ENCODE measurements at places on chromosomes 11 and 22.
A peak's percentile ranks its signal among the peaks of the same experiment; 100 is the strongest.

DNA sequence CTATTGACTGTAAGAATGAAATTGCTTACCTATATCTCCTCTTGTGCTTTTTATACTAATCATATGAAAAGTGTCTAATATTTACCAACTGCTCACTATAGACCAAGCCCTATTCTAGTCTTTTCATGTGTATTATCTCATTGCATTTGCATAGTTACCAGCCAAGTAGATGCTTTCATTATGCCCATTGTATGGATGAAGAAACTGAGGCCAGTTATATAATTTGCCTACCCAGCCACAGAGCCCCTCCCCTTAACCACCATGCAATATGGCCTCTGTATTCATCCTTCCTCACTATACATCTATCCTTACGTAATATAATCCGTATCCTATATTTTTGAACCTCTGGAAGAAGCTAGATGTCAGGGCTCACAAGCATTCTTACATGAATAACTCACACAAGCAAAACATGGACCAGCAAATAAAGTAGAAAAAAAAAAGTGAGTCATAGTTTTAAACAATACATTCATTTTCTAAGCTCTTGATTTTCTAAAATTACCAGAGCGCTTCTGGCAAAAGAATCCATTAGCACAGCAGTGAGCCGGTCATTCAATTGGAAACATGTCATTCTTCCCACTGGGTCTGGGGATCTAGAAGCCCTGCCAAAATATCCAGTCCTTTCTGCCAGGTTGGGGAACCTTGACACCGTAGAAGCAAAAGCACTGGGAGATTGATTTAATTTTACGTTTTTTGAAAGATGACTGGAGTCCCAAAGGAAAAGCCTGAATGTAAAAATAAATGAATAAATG, 80.0 kb downstream of the C11orf91 start:
- no peak for DNase-seq

- DNase-seq: no peak
Measured at GRCh38 chr11:132035766-132036165, 665.4 kb downstream of the NTM start.

- no peak for DNase-seq
Measured at GRCh38 chr11:131372234-131372962, 2.0 kb downstream of the NTM start.

- no peak for DNase-seq
Measured at GRCh38 chr11:68052137-68052873, 13.5 kb downstream of the TCIRG1 start.

GRCh38 chr22:37121887-37122591, 12.5 kb upstream of the TMPRSS6 start:
- DNase-seq: peak; percentile 76

DNA sequence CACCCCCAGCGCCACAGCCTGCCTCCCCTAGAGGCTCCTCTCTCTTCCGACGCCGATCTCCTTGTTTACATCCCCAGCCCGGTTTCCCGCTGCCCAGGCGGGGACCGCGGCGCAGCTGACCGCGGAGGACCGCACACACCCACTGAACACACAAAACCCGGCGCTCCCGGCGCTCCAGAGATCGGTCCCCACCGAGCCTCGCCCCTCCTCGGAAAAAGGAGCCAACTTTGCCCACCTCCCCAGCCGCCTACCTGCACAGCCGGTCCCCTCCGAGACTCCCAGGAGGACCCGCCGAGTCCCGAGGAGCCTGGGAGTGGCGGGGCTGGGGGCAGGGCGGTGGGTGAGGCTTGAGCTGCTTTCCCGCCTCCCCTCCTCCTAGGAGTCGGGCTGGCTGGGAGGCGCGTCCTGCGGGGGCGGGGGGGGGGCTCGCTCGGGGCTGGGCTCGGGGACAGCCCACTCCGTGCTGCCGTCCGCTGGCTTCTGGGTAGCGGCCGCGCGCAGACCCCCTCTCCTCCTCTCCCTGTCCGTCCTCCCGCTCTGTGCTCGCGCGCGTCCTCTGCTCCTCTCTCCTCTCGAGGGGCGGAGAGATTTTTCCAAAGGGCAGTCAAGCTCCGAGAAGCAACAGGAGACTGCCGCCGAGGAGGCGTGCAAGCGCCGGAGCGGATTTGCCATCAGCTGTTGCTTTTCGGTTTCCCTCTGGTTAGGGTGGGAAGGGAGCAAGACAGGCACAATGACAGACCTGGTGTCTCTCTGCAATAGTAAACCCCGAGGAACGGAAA, at the start of gene FXYD6:
Gene FXYD6, minus strand, starts transcription at position 318 of the 779 bp plus-strand sequence. CDS start 33,882 bp downstream, outside the sequence.
- DNase-seq: peak; percentile 69

GRCh38 chr11:33135216-33135615, 26.1 kb downstream of the CSTF3 start:
- DNase-seq: no peak

DNA sequence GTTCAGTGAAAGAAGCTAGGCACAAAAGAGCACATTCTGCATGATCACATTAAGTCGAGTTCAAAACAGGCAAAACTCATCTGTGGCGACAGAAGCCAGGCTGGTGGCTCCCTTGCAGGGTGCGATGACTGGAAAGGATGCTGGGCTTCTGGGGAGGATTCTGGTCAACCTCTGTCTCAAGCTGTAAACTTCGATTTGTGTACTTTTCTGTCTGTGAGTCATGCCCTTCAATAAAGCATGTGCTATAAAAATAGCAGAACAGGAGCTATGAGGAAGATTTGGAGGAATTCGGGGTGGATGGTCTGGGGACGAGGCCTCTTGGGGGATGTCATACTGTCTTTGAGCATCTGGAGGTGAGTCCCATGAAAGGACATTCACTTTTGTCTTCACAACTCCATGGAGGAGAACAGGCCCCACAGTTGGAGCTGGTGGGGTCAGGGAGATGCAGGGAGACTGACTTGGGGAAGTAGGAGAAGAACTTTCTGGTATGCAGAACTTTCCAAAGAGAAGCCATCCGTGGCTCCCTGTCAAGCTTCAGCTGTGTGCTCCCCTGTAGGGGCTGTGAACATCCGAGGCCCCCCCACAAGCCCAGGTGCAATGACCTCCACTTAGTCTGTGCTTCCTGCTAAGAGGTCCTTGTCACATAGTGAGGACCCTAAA, 77.8 kb upstream of the LINC01488 start:
- no peak for DNase-seq

- no peak for DNase-seq
Measured at GRCh38 chr22:46042786-46043185, 65.8 kb upstream of the WNT7B start.

- DNase-seq: peak; percentile 51
Measured at GRCh38 chr11:76910620-76911414, 50.1 kb downstream of the ACER3 start.

GRCh38 chr11:15236559-15236958, 121.8 kb downstream of the INSC start:
- DNase-seq: no peak

DNA sequence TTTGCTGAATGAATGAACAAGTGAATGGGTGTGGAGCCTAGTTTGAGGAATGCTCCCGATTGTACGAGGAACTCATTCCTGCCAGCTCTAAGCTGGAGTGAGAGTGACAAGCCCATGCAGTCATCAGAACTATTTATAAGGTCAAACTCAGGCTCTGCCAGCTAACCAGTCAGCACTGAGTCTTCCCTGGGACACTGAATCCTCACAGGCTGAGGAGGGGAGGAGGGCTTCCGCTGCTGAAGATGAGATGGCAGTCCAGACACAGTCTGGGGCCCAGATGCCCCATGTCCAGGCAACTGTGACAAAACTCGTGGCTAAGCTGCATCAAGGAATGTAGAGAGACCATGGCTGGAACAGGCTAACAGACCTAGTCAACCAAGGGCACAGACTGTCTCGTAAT, 4.0 kb downstream of the LRP4 start:
- DNase-seq: no peak

GRCh38 chr22:36573815-36574363, 44.9 kb upstream of the EIF3D start:
- no peak for DNase-seq

DNA sequence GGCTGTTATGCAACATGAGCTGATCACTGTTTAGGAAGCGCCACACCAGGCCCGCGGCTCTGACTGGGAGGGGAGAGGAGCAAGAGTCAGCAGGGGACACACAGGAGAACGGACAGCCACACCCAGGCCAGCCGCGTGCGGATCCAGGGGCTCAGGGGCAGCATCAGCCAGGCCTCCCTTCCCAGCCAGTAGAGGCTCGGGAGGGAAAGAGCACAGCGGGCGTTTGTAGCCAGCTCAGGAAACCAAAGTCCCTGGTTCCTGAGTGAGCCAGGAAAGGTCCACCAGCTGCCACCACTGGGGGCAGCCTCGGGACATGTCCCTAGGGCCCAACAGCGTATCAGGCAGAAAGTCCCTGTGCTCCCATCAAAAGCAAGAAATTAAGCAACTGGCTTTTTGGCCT, 71.8 kb upstream of the PITPNB start:
- peak; percentile 68 for DNase-seq

- no peak for DNase-seq
Measured at GRCh38 chr11:13859892-13860291, 102.6 kb upstream of the SPON1 start.

- DNase-seq: no peak
Measured at GRCh38 chr22:33909075-33909458, 11.2 kb downstream of the LARGE1 start.

DNA sequence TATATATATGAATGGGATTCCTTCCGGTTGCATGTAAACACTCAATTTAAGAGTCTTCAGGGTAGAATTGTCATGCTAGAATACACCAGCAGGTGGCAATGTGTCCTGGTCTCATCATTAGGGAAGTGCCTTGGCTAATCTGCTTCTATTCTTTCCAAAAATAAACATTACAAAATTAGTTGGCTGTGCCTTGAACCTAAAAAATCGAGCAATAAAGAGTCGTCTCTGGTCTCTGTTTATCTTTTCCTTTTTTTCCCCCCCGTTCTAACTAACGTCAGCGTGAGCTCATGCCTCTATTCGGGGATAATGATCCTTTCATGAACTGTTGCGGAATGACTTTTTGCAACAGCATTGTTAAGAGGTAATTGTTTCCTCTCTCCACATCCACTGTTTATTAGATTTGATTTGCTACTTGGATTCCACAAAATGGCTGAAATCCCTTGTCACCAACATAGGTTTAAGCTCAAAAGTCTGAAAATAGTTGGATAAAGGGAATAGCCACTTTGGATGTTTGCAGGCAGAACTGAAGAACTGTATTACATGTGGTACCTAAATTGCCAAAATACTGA, 1.2 kb upstream of the ARHGEF12 start:
- DNase-seq: peak; percentile 84

DNA sequence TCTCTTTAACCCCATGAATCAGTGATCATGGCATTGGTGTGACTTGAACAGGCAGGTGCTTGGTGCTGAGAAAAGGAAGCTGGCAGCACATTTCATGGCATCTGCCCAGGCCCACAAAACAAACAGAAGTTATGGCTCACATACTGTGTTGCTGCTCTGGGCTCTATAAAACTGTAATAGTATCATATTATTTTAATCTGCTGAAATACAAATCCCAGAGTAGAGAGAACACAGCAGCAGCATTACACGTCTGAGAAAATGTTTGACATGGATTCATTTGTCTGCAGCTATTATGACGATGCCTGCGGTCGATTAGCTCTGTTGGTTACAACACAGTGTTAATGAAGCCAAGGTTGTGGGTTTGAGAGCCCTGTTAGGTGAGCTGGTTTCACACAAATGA, 80.8 kb downstream of the ALX4 start:
- no peak for DNase-seq

DNA sequence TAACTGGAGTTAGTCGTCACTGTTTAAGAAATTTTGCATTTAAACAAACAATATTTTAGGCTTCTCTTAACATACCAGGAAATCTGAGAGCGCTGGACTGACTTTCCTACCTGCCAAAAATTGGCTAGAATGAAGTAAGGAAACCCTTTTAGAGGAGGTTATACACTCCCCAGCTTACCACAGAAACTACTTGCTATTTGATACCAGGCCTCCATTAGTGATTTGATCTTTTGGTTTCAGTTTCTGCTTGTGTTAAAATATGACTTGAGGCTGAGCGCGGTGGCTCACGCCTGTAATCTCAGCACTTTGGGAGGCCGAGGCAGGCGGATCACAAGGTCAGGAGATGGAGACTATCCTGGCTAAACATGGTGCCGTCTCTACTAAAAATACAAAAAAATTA, 419.9 kb downstream of the LRRC4C start:
- DNase-seq: no peak

DNA sequence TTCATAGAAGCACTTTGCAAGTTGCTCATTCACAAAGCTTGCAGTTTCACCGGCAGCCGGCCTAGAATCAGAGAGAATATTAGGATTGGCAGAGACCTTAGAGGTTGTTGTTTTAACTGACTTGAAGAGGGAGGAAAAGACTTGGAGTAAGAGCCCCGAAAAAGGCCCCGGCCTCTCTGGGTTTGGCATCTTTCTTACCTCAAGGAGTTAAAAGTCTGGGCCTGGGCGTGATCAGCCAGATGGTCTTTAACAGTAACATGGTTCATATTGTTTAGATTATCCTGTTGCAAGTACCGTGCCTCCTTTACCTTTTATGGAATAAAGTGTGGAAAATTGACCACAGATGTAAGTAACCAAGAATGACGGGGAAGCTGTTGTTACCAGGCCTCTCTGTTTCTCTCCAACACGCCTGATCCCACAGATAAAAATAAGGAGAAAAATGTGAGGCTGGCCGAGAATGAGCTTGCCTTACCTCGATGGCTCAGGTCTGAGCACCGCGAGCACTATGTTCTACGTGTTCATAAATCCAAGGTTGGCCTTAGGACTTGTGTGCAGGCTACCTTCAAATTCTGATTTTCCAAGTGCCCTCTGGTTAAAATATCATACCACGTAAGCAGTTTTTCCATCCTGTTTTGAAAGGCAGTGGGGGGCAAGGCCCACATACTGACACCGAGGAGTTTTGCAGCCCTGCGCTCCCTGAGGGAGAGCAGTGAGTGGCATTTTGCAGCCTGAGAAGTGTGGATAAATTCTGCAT, 56.4 kb downstream of the PARVA start:
- no peak for DNase-seq

- DNase-seq: no peak
Measured at GRCh38 chr11:7555052-7555699, 41.4 kb downstream of the PPFIBP2 start.

DNA sequence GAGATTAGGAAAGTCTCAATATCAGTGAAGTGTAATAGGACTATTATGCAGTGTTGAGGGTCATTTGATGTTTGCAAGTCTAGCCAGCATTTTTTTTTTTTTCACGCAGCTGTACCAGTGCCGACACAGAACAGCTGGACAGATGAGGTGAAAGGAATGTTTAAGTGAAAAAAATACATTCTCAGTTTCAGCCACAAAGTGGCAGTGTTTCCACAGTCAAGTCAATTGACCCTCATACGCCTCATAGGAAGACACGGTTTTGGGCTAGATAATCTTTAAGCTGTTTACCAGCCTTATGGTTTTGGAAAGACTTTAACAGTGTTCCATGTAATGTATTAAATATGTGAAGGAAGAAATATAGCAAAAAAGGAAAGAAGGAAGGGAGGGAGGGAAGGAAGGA, 349.9 kb upstream of the ANO3 start:
- no peak for DNase-seq

GRCh38 chr11:86274503-86274902, 27.5 kb upstream of the HIKESHI start:
- DNase-seq: no peak

DNA sequence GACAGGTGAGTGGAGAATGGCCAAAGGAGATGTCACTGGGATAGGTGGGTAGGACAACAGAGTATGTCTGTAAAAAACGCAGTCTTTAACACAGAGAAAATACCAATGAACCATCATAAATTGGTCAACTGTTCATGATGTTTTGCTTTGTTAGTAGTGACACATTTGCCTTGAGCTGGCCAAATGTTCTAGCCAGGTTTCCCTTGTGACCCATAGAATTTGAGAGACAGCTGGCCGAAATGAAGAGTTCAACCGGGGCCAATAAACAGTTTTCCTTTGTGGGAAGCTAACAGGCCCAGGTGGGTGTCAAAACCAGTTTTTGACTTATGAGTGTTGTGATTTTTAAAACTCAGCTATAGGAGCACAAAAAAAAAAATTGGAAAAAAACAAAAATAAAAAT, 116.6 kb upstream of the BID start:
- no peak for DNase-seq
